ENCODE measurements at places on chromosomes 3 and 15.

DNA sequence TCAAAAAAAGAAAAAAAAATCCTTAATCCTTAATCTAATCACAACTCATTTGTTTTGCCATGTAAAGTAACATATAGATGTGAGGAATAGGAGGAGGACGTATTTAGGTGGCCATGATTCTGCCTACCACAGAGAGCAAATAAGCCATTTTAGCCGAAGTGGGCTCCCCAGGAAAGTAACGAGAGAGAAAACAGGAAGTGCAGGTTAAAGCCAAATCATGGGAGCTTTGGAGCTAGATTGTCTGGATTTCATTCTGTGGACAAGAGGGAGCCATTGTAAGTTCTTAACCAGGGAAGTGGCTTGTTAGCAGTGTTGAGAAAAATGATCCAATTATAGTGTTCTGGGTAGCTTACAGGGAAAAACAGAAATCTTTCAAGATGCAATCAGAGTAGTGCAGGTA lies 9.4 kb downstream of the TMOD2 start:
- no peak for DNase-seq

- DNase-seq: no peak
These were observed 728 bp downstream of the CRTC3 start for GRCh38 chr15:90530250-90531051.

- no peak for DNase-seq
These were observed 25.8 kb downstream of the RPSA start for GRCh38 chr3:39432342-39432741.

DNA sequence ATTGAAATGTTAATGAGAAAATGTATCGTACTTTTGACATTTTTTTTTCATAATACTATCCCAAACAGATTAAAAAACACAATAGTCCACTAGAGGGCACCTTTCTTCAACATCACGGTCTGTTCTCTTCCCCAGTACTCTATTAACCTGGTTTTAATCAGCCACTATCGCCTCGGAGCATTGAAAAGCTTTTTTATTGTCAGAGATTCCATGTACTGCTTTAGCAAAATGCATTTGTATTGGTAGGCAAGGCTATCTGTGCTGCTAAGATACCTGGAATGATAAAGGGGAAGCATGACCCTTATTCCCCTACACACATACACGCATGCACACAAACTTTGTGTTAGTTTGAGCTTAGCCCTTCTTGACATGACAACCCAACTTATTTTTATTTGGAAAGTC lies 160.1 kb upstream of the IL12A start:
- no peak for DNase-seq

DNA sequence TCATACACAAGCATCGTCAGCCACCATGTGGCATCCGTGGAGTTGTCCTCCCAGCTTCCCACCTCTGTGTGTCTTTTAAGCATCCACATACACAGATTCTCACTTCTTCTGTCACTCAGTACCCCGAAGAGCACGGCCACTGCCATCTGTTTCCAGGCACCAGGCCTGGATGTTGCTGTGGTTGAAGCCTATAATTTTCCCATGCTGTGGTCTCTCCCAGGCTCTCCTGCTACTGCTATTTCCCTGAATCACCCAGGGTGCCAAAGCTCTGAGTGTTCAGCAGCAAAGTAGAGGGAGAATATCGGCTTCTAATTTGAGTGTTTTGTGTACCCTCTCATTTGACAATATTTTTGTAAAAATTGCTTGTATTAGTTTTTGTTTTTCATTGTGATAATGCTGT lies 265.7 kb downstream of the DIPK2A start:
- no peak for DNase-seq

GRCh38 chr15:90365414-90366055 lies 13.5 kb downstream of the ZNF774 start:
- DNase-seq: no peak

DNA sequence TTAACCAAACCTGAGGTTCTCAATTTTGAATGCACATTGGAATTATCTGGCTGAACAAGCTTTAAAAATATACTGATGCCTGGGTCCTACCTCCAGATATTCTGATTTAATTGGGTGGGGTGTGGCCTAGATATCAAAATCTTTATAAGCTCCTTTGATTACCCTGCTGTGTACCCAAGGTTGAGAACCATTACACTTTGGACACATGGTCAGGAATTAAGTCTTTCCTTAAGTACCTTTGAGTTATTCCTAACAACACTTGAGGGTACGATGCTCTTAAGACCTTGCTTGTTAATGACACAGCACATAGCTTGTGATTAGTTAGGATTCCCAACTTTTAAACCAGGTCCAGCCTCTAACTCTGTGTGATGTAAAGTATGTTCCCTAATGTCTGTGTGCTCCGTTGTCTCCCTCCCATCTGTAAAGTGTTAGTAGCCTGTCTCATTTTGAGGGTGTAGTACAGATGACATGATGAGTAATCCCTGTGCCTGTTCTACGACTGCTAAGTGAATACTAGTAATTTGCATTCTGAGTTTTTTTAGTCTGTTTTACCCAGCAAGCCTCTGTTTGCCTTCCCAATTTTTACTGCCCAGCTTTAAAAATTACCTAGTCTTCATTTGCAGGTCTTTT lies 154.9 kb downstream of the KLHL25 start:
- DNase-seq: no peak

GRCh38 chr15:92896561-92896960 lies 3.6 kb upstream of the CHD2 start:
- no peak for DNase-seq

DNA sequence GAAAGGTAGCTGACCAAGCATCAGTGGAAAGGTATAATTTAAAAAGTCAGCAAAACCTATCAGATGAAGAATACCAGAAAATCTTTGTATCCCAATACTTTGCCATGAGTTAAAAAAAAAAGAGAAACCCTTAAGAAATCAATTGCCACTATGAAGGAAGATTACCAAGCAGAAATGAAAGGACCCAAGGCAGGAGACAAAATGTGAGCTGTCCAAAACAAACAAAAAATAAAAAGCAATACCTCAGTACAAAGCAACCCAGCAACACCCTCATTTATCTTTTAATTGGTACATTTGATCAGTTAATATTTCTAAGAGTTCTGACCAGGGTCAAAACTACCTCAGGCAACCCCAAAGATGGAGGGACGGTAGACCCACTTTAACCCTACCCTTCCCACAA lies 65.3 kb downstream of the MOBP start:
- DNase-seq: no peak

DNA sequence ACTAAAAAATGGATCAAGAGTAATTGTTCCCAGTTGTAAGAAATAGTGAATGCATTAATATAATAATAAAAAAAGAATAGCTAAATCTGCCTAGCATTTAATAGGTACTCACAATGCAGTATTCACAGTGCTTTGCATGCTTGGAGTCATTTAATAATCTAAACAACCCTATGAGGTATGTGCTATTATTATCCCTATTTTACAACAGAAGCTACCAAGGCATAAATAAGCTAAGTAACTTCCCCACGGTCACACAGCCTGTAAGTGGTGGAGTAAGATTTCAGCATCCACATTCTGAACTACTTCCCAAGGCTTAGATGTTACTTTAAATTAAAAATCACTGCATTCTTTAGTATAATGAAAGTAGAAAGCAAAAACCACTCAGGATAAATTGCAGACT lies 102.9 kb downstream of the PLCH1 start:
- DNase-seq: peak; percentile 5

- DNase-seq: no peak
These were observed 62.3 kb downstream of the UBP1 start for GRCh38 chr3:33377931-33378330.

DNA sequence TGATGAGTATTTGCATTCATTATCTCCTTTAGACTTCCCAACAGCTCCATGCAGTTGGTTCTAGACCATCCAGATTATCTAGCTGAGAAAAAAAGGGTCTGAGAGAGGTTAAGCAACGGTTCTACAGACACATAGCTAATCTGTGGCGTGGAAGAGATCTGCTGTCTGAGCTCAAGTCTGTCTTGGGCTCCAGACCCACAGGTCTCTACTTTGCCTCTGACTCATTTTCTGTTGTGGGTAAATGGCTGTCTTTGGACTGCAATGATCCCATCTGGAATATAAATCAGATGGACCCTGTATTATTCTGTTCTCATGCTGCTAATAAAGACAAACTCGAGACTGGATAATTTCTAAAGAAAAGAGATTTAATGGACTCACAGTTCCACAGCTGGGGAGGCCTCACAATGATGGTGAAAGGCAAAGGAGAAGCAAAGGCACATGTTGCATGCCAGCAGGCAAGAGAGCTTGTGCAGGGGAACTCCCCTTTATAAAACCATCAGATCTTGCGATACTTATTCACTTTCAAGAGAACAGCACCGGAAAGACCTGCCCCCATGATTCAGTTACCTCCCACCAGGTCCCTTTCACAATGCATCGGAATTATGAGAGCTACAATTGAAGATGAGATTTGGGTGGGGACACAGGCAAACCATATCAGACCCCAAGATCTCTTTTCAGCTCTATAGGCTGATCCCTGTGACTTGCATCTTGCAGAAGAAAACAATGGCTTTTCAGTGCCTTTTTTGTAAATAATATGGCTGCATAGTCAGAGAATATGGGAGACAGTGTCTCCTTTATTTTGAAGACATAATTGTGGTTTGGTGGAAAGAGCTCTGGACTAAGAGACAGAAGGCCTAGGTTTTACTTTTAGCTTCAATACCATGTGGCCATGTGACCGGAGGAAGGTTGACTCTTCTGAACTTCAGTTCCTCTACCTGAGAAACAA lies 24.7 kb downstream of the CEMIP start:
- no peak for DNase-seq

DNA sequence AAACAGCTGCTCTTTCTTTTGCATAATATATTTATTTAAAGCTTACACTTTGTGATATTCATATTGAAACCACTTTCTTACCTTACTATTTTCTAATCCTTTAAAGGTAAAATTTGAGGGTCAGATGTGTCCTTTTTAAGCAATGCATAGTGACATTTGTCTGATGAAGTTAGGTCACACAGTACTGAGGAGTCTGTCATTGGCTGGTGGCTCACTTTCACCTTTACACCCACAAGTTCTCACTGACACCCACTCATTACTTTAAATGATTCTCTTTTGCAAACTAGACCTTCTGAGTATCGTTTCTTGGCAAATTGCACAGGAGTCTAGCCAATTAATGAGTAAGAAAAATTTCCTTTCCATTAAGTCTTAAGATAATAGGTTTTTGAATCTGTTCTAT lies 758.3 kb upstream of the ARPP21 start:
- no peak for DNase-seq

- DNase-seq: no peak
These were observed 25.0 kb upstream of the GOLGA6L2 start for GRCh38 chr15:23472033-23472432.

DNA sequence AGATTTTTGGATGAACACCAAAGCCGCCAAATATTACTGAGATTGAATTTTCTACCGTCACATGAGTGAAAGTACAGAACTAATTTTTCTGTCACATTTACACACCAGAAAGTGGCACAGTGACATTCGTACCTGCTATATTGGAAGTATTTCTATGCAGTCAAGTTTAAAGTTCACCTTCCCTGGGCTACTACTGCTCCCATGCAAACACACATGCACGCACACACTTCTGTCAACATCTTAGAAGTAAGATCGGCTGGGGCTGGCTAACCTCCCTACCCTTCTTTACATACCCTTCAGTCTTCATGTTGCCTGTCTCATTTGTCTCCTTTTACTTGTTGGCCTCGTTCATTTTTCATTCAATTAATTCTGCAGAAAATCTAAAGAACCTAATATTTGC lies 19.0 kb upstream of the TM4SF1 start:
- no peak for DNase-seq

GRCh38 chr15:60774829-60775463 lies 296.0 kb upstream of the ICE2 start:
- no peak for DNase-seq

DNA sequence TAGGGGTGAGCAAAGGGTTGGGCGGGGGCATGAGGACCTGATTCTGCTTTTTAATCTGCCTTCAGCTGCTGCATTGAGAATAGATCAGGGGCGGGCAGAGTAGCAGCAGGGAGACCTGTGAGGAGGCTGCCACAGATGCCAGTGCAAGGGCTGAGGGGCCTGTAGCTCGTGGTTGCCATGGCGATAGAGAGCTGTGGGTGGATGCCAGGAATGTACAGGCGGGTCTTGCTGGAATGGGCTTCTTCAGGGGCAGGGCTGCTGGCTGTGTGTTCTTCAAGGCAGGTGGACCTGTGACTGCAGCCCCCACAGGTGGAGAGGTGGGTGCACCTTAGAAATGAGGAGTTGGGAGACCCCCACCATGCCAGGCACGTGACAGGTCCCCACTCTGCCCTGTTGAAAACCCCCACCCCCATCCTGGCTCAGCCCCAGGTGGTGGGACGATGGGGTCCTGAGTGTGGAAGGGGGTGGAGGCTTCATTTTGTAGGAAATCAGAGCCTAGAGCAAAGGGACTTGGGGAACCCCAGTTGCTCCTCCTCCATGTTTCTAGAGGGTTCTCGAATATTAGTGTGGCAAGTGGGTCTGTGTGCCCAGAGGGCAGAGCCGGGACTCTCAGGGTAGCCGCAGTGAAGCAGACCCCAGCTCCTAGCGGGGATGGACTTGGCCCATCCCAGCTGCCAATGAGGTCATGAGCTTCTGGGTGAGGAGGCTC lies 38.3 kb downstream of the SLC6A6 start:
- no peak for DNase-seq

DNA sequence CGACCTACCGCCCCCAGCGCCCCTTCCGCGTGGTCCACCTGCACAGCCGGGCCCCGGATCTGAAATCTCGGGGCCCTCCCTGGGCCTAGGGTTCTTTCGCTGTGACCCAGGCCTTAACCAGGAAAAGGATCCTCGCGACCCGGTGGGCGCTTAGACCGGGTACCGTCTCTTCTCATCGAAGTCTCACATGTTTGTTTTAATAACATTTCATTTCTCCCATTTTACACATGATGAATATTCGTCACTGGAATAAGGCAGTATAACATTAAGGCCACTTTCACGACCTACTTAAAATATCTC lies 277 bp upstream of the DALRD3 start:
- no peak for DNase-seq

- DNase-seq: no peak
These were observed 34.4 kb upstream of the SLCO2A1 start for GRCh38 chr3:134064081-134064480.

- DNase-seq: no peak
These were observed 413.4 kb downstream of the MAGI1 start for GRCh38 chr3:65625305-65625704.

GRCh38 chr3:193452338-193452737 lies 73.8 kb upstream of the ATP13A5 start:
- DNase-seq: no peak

GRCh38 chr3:105154692-105155091 lies 212.0 kb upstream of the ALCAM start:
- DNase-seq: no peak

- no peak for DNase-seq
These were observed 55.3 kb upstream of the LEKR1 start for GRCh38 chr3:156770699-156771414.
